Fibroblast of lung (primary cell): ENCODE measurements at places on chromosomes 12 and 14. TPM values are rescaled to one million over a fixed set of nuclear protein-coding genes. Genes with fewer than 3 reads are reported as not detected.

The GALNT9 gene
- total RNA-seq: 0.51 and 2.8 TPM in 2 replicates

The C12orf50 gene
- total RNA-seq: under 0.01 TPM in 1 of 2 replicates, not detected in the other

The RPL10L gene
- total RNA-seq: not detected in 2 replicates

The CNPY2 gene
- total RNA-seq: 47.3 and 48.2 TPM in 2 replicates

- no peak overlapping the region for H3K27ac ChIP-seq
- no peaks in the 10 kb centered on the region for H3K36me3 ChIP-seq
- DNase-seq: no peak
- peaks cover 3% of the 10 kb centered on the region for H3K27me3 ChIP-seq
Measured at GRCh38 chr12:116614194-116614915, 55.2 kb downstream of the MAP1LC3B2 start.

GRCh38 chr14:74501691-74502090 is 8.1 kb downstream of the ISCA2 start:
- no peak overlapping the region for H3K27ac ChIP-seq
- peaks cover 56% of the 10 kb centered on the region for H3K36me3 ChIP-seq
- no peaks in the 10 kb centered on the region for H3K4me1 ChIP-seq
- H3K27me3 ChIP-seq: no peaks in the 10 kb centered on the region
- no peak for DNase-seq

DNA sequence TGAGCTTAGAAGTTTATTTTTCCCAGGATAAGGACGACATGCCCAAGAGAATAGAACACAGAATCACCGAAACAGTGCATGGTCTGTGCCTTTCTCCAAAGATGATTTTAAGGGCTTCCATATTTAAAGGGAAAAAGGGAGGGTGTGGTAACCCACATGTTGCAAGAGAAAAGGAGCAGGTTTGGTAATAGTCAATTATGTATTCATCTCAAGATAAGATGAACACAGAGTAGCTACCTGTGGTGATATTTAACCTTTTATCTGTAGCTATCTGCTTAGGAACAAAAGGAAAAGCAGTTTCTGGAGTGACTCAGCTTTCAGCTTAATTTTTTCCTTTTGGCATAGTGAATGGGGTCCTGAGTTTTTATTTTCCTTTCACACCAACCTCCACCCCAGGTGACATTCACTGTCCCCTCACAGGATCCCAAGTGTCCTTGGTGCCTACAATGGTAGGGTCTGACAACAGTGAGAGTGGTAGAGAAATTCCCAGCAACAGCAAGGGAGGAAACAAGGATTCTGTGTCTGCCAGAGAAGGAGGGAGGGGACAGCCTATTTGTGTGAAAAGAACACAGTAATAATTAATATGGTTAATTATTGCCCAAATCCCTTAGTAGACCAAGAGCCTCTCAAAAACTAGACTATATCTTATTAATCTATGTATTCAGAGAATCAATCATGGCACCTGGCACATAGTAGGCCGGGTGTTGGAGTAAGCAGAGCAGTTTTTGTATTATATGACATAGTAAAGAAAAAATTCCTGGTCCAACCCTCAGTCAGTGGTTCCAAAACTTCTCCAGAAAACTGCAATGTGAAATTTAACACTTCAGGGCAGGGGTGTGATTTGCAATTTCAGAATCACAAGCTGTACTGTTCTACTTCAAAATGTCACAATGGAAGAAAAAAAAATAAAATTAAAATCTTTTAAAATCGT is 154.5 kb downstream of the PHLDA1 start:
- DNase-seq: no peak
- no peaks in the 10 kb centered on the region for H3K27me3 ChIP-seq
- no peaks in the 10 kb centered on the region for H3K36me3 ChIP-seq
- H3K4me3 ChIP-seq: no peak overlapping the region
- H3K27ac ChIP-seq: peak overlapping the region; percentile 62

DNA sequence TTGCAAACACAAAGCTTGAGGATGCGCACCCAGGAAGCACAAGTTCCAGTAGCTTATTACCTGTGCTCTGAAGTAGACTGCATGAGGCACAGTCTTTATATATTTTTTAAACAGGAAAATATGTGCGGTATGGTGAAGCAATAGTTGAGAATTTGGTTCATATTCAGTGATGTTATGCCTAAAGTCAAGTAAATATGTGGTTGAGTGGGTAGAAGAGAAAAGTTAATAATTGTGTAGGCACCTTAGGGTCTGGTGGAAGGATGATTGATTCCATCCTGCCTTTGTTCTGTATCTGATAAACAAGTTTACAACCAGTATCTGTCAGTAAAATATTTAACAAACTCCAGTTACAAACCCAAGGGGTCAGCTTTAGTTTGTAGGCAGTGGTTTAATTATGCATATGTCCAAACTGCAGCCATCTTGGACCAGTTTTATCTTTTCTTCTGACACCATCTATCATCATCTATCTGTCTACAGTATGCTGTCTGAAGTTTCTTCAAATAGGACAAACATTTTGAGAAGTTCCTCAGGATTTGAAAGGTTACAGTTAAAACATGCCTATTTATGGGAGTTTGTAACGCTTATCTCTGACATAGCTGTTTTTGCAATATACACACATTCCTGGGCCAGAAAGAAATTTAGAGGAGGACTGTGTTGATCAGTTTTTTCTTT is 10.8 kb downstream of the SINHCAF start:
- no peak overlapping the region for H3K4me3 ChIP-seq
- no peaks in the 10 kb centered on the region for H3K4me1 ChIP-seq
- no peaks in the 10 kb centered on the region for H3K36me3 ChIP-seq
- no peak overlapping the region for H3K27ac ChIP-seq

DNA sequence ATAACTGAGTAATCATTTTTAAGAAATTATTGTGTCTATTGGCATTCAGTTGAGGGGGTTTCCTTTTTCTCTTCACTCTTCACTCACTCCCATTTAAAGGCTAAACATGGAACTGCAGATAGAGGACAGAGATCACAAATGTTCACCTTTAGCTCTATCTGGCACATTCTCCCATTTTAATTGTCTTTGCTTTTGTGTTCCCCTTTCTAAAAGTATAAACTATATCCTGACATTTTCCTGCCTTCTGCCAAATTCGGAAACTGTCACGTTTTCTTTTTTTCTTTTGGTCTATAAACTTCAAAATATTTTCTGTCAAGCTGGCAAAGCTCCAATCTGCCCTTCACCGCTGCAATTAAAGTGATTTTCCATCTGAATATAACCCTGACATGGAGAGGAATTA is 219.8 kb upstream of the CDKN3 start:
- H3K36me3 ChIP-seq: no peaks in the 10 kb centered on the region
- no peak for DNase-seq
- no peak overlapping the region for H3K27ac ChIP-seq
- H3K27me3 ChIP-seq: no peaks in the 10 kb centered on the region
- H3K4me3 ChIP-seq: no peak overlapping the region
- no peaks in the 10 kb centered on the region for H3K4me1 ChIP-seq

DNA sequence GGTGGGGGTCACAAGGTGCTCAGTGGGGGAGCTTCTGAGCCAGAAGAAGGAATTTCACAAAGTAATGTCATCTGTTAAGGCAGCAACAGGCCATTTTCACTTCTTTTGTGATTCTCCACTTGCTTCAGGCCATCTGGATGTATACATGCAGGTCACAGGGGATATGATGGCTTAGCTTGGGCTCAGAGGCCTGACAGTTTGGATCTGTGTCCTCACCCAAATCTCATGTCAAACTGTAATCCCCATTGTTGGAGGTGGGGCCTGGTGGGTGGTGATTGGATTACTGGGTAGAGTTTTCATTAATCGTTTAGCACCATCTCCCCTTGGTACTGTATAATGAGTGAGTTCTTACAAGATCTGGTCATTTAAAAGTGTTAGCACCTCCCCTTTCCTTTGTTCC is 36.4 kb downstream of the TESPA1 start:
- H3K27ac ChIP-seq: no peak overlapping the region
- H3K4me3 ChIP-seq: no peak overlapping the region
- DNase-seq: no peak
- no peaks in the 10 kb centered on the region for H3K27me3 ChIP-seq

DNA sequence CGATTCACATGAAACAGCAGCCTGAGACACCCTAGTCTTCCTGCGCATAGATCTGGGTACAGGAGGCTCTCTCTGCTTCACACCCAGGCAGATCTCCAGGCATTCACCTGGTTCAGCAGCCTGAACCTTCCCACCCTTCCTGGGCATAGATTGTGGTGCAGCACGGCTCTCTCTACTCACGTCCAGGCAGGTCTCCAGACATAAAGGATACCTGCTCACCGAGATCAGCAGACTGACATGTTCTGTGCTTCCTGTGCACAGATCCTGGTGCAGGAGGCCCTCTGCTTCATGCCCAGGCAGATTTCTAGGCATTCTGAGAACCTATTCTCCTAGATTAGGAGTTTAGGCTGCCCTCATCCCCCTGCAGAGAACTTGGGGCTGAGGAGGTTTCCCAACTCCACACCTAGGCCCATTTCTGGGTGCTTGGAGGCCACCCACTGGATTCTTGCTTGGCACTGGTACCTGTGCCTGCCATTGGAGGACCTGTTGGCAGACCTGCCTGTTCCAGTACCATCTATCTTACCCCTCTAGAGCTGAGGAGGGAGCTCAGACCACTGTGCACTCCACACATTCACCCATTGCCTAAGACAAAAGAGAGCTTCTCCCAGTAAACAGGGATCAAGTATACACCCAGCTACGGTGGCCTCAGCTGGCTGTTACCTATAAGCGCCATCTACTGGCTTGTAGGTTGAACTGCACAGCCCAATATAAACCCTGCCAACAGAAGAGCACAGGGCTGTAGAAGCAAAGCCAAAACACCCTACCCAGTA is 28.0 kb upstream of the GARIN6 start:
- no peaks in the 10 kb centered on the region for H3K36me3 ChIP-seq
- H3K27me3 ChIP-seq: no peaks in the 10 kb centered on the region
- H3K4me3 ChIP-seq: no peak overlapping the region
- H3K27ac ChIP-seq: no peak overlapping the region
- peak; percentile 39 for DNase-seq

DNA sequence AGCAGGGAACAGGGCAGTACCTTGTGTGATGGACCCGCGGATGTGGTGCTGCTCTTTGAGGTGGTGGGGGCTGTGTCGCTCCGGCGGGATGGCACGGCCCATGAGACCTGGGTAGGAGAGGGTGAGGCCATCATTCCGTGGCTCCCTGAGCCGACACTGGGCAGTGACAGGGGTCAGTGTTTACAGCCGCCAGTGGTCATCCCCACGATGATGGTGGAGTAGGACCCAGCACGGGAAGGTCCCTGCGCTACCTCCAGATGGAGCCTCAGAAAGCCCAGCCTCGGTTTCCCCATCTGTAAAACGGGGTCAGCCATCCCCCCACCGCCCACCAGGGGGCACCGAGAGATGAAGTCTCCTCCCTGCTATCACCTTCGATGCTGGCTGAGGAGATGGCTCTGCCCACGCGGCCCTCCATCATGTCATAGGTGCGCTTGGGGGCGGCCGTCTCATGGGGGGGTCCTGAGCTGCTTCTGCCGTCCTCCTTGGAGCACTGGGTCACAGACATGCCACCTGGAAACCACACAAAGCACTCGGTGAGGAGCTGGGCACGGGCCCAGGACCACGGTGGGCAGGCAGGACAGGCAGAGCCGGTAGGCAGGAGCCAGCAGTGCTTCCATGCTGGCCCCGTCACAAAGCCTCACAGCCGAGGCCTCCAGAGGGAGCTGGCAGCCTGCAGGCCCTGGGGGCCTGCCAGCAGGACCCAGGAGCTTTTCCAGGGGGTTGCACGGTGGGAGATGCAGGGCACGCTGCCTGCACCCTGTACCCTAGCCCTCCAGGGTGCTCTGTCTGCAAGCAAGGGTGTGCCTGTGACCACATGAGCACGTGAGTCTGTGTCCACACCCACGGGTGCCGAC is 53.1 kb downstream of the RFLNA start:
- no peak overlapping the region for H3K27ac ChIP-seq
- H3K27me3 ChIP-seq: no peaks in the 10 kb centered on the region
- peaks cover 5% of the 10 kb centered on the region for H3K4me1 ChIP-seq
- H3K36me3 ChIP-seq: peaks cover 45% of the 10 kb centered on the region
- no peak for DNase-seq

DNA sequence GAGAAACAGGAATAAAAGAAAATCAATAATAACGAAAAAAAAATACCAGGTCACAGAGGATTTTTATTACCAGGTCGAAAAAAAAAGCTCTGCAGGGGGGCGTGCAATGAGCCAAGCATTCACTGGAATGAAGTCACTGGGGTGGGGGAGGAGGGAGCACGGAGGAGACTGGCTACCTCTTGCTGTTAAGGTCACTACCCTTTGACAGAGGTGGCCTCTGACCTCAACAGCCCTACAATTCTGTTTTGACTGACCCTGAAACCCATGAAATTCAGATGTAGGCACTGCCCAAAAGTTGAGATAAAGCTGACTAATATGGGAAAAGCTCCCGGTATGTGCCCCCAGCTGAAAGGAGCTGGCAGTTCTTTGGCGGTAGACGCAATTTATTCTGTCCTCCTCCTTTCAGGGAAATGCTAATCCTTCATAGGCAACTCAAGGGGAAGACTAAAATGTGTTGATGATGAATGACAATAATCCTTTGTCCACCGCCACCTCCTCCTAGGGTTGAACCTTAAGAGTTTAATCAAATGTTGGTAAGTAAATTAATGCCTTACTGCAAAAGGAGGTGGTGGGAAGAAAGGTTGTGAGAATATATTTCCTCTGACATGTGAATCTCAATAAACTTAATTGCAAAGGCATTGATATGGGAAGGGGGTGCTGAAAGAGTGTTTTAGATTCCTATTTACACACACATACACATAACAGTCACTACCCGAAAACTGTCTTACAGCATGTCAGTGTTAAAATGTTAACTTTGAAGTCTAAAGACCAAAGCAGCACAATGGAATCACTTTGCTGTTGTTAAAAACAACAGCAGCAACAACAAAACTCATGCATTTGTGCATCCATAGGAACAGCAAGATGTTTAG is 6.3 kb upstream of the RIC8B start:
- H3K27ac ChIP-seq: no peak overlapping the region
- DNase-seq: peak; percentile 39
- no peaks in the 10 kb centered on the region for H3K36me3 ChIP-seq

GRCh38 chr12:16166563-16167470 is 110.7 kb downstream of the SLC15A5 start:
- H3K27ac ChIP-seq: no peak overlapping the region
- no peaks in the 10 kb centered on the region for H3K36me3 ChIP-seq
- no peak overlapping the region for H3K4me3 ChIP-seq
- no peaks in the 10 kb centered on the region for H3K4me1 ChIP-seq

DNA sequence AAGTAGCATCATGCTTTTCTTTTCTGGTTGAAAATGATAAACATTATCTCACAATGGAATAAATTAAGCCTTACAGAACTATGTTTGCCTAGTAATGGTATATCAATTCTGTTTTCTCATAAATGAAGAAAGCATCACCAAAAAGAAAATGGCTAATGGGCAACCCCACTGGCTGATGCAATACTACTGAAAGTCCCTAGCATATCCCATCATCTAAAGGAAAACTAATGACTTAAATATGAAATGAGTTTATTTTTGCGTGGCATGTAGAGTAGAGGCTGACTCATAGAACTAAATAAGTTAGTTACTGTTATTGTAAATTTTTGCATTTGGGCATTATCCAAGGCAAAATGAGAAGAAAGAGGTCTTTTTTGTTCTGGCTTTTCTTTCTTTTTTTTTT is 1156.3 kb upstream of the SEL1L start:
- no peaks in the 10 kb centered on the region for H3K36me3 ChIP-seq
- DNase-seq: peak; percentile 85
- no peaks in the 10 kb centered on the region for H3K4me1 ChIP-seq
- no peak overlapping the region for H3K4me3 ChIP-seq
- H3K27ac ChIP-seq: no peak overlapping the region
- H3K27me3 ChIP-seq: no peaks in the 10 kb centered on the region

- DNase-seq: no peak
- no peak overlapping the region for H3K4me3 ChIP-seq
- H3K36me3 ChIP-seq: no peaks in the 10 kb centered on the region
- no peaks in the 10 kb centered on the region for H3K27me3 ChIP-seq
Measured at GRCh38 chr12:13816394-13816793, 165.0 kb downstream of the GRIN2B start.

- DNase-seq: no peak
- no peaks in the 10 kb centered on the region for H3K27me3 ChIP-seq
- no peaks in the 10 kb centered on the region for H3K4me1 ChIP-seq
- H3K36me3 ChIP-seq: no peaks in the 10 kb centered on the region
- H3K27ac ChIP-seq: no peak overlapping the region
Measured at GRCh38 chr12:108082485-108082884, 46.6 kb upstream of the WSCD2 start.
